SK-N-SH (cell line): ENCODE measurements at places on chromosomes 3 and 15.
A peak's percentile ranks its signal among the peaks of the same experiment; 100 is the strongest.

- H3K27ac ChIP-seq, result no peak overlapping the region
- no peaks in the 10 kb centered on the region for H3K36me3 ChIP-seq
- peaks cover 8% of the 10 kb centered on the region; the same call in 1 of the 2 replicates for H3K4me1 ChIP-seq
- H3K4me3 ChIP-seq, result no peak overlapping the region
- DNase-seq, result peak; percentile 47
- no peaks in the 10 kb centered on the region for H3K27me3 ChIP-seq
Measured at GRCh38 chr15:29345549-29346525, 76.2 kb upstream of the NSMCE3 start.

DNA sequence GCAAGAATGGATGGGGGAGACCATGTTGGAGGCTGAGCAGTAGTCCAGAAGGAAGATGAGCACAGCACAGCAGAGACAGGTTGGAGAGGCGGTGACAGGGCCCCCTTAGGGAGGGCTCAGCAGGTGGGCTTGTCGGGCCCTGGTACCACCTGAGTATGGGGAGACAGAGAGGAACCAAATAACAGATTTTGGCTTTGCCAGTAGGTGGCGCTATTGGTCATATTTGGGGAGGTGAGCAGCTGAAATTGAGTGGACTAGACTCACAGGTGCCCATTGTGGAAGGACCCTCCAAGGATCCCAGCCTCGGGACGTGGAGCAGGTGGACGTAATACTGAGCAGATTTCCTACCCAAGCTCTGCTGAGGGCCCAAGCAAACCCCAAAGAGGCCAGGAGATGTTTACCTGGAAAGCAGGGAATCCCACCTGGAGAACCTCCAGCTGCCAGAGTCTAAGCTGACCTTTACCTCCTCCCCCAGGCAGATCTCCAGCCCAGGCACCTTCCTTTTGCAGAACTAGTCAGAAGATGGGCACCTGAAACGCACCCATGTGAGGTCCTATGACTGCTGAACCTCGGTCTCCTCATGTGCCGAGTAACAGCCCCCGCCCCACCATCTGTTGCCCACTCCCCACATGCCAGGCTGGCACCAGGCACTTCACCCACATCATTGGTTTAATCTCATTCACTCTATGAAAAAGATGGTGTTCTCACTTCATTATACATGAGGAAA, 24.6 kb upstream of the CORO2B start:
- no peak overlapping the region for H3K4me3 ChIP-seq
- H3K27ac ChIP-seq, result no peak overlapping the region
- H3K36me3 ChIP-seq, result no peaks in the 10 kb centered on the region
- peak; percentile 73 for DNase-seq

DNA sequence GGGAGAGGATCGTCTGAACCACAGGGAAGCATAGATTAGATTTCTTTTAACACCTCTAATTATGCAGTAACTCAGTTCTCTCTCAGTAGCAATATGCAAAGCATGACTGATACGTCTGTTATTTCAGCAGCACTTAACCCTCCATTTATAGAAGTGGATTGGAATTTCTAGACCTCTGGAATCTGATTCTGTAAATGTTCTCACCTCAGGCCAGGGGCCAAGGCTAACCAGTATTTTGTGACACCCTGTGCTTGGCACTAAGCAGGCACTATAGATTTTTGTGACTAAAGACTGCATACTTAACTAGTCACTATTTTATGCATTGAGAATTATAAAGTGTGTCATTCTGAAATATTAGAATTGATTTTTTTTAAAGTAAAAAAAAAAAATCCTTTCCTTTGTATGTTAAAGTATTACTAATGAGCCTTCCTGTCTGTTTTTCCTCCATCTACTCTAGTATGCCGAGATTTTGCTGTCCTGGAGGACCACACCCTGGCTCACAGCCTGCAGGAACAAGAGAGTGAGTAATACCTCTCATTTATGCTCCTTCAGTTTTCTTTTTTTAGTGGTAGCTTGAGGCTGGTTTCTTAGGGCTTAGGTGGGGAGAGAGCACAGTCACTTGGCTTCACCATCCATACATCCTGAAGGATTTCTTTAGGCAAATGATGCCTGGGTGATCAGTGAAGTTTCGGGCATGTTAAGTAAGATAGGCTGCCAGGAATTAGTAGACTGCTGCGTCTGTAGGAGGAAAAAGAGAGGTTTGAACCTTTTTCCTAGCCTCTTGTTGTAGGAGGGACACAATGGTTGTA, 26.5 kb upstream of the UTS2B start:
- no peaks in the 10 kb centered on the region for H3K27me3 ChIP-seq
- no peaks in the 10 kb centered on the region for H3K4me1 ChIP-seq
- peak overlapping the region; percentile 55; the same call in 1 of the 2 replicates for H3K27ac ChIP-seq
- H3K36me3 ChIP-seq, result peaks cover 40% of the 10 kb centered on the region
- no peak overlapping the region for H3K4me3 ChIP-seq

DNA sequence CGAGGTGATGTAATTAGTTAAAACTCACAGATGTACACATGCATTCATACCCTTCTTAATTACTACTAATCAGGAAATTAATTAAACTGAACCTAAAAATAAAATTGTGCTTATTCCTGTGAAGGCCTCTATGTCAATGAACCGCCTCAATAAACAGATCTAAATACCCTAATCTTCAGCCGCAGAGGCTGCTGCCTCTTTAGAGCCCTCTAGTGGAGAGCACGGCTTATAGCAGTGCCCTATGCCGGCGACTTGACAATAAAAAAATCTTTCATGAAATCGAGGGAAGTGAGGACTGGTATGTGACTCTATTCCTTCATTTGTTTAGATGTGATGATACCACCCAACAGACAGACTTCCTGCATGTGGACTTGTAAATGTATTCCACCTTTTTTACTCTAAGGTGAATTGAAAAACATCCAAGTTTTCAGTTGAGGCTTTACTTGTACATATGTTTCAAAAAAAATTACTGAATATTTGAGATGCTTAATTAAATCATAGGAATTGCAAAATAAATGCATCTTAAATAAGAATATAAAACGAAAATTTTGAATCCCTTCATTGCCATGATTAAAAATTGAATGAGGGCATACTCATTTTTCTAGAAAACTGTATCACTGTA, 8.3 kb upstream of the EPHA3 start:
- no peaks in the 10 kb centered on the region for H3K27me3 ChIP-seq
- peak; percentile 44 for DNase-seq
- no peak overlapping the region for H3K27ac ChIP-seq
- H3K4me1 ChIP-seq, result no peaks in the 10 kb centered on the region
- no peaks in the 10 kb centered on the region for H3K36me3 ChIP-seq

- no peaks in the 10 kb centered on the region for H3K27me3 ChIP-seq
- H3K4me3 ChIP-seq, result peak overlapping the region; percentile 58
- no peaks in the 10 kb centered on the region for H3K4me1 ChIP-seq
- peak; percentile 63 for DNase-seq
- H3K27ac ChIP-seq, result no peak overlapping the region
Measured at GRCh38 chr15:24848050-24848449, 106.7 kb upstream of the SNRPN start.

DNA sequence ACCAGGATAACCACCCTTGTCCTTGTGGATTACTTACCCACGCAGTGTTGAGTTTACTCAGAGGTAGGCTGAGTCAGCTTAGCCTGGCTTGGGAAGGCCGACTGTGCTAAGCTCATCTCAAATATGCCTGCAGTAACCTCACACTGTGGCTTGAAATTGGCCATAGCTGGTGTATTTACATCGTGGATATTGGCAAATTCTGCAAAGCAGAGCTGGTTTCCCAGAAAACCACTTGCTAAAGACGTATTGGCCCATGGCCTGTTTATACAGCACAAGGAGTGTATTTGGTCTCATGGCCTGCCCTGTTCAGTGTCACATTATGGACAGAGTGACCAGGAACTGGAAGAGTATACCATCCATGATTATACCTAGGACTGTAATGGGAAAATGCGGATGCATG, 170.5 kb upstream of the UBE3A start:
- H3K27ac ChIP-seq, result no peak overlapping the region
- no peak for DNase-seq
- no peaks in the 10 kb centered on the region for H3K27me3 ChIP-seq
- H3K4me1 ChIP-seq, result no peaks in the 10 kb centered on the region
- H3K4me3 ChIP-seq, result no peak overlapping the region
